ENCODE measurements at places on chromosomes 6 and 20. TPM values are rescaled to one million over a fixed set of nuclear protein-coding genes. Genes with fewer than 3 reads are reported as not detected.

The LY6G6F gene
- not detected for total RNA-seq

The ULBP3 gene
- 18.3 TPM for total RNA-seq

The ARFGEF3 gene
- total RNA-seq = 4.1 TPM

The OXT gene
- not detected for total RNA-seq

The MYLK4 gene
- total RNA-seq = 0.02 TPM

The BTN1A1 gene
- total RNA-seq = 0.23 TPM

The TREML2 gene
- not detected for total RNA-seq

The PKIB gene
- 0.23 TPM for total RNA-seq

The CHRNA4 gene
- total RNA-seq = not detected

Data from HT1080 (cell line).